DMS153 (cell line): ENCODE measurements at places on chromosomes 4 and X.

DNA sequence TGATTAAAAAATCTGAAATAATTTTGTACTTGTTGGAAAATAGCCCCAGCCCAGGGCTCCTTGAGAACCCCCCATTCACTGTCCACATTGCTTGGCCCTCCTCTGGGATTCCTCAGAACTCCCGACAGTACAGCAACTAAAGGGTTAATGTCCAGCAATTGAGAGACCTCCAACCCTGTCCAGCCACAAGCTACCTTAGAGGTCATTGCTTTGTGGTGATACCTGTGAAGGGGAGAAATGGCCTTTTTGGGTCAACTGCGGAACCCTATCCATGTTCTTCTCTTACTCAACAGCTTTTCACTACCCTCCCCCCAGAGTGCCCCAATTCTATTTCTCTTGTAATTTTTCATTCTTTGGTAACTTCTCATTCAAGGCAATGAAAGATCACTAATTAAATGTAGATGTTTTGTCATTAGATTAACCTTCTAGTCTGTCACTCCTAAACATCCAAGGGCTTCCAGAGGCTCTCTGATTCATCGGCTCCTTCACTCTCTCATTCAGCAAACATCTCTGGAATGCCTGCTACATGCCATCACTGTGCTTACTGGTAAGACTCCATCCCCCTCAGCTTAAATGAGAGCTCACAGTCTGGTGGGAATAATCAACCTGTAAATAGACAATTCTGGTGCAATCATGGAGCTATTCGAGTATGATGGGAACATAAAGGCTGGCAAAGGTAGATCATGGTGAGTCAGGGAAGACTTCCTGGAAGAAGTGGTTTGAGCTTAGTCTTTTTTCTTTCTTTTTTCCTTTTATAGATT lies 241.4 kb upstream of the PGRMC2 start:
- DNase-seq = no peak

GRCh38 chr4:112146502-112146813 lies 1.2 kb downstream of the FAM241A start:
- no peak for DNase-seq

- no peak for DNase-seq
Measured at GRCh38 chr4:4859799-4860599, 534 bp downstream of the MSX1 start.

- DNase-seq = no peak
Measured at GRCh38 chr4:150619042-150619441, 37.1 kb downstream of the MAB21L2 start.

DNA sequence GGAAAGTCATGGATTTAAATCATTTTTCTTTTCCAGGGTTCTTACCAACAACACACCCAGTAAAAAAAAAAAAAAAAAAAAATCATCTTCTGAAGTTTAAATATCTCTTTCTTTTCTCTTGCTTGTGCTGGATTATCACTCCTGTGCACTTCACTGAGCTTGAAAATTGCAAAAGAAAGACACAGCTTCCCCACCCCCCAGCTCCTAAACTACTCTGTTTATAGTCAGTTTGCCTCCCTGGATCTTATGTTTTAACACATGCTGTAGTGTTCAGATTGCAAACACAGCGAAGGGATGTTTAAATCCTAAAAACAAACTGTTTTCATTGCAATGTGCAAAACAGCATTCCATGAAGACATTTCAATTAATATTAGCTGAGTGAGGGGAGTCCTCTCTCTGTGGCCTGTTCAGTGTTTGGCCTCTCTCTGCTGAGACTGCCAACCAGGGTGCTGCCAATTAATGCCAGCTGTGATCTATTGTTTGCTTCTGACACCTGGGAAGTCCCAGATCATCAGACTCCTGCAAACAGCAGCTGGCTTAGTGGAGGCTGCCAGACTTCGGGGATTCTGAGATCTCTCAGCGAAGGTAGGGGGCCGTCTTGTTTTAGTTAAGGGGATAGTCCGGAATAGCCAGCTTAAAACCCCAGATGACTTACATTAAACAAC lies 171.1 kb upstream of the PITX2 start:
- DNase-seq = no peak

DNA sequence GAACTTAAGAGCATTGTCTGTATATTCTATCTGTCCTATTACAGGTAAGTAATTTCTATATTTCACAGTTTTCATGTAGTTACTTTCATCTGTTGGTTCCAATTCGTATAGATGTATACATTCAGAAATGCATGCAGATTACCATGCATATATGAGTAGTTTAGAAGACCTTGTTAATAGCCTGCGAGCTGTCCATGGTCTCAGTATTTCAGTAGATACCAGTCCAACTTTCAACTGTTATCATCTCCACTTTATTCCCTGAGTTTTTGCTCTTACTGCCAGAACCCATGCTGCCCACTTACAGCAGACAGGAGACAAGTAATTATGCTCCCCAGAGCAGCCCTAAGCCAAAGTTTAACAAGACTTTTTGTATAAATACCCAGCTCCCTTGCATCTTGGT lies 37.7 kb downstream of the VEGFC start:
- DNase-seq = no peak

DNA sequence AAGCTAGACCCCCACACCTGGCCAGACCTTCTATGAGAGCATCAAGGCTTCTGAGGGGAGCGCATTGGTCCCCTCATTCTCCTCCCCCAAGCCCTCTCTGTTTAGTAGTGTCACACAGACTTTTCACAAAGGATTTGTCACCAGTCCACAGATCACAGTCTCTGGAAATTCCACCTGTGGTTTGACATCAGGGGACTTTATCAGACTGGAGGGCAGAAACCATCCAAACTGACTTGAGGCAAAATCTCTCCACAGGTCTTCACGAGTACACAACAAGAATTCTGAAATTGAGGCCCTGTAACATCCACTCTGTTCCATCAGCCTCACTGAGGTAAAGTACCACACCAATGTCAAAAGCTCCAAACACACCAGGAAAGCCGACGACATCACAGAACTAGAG lies 112.5 kb downstream of the SH3KBP1 start:
- no peak for DNase-seq

GRCh38 chr4:140367738-140368137 lies 5.7 kb upstream of the SCOC start:
- no peak for DNase-seq
